H1 (cell line): ENCODE measurements at places on chromosomes 6 and 20. TPM values are rescaled to one million over a fixed set of nuclear protein-coding genes. Genes with fewer than 3 reads are reported as not detected.

MYCT1 gene
- 2.9 and 3.3 TPM in 2 replicates for total RNA-seq

HFE gene
- total RNA-seq: 1.6 and 2.0 TPM in 2 replicates

PRKN gene
- total RNA-seq: 0.08 and 0.13 TPM in 2 replicates

SRMS gene
- 0.29 and 0.76 TPM in 2 replicates for total RNA-seq

UST gene
- 31.9 and 34.5 TPM in 2 replicates for total RNA-seq

LINC00237 gene
- total RNA-seq: 0.28 and 0.69 TPM in 2 replicates
